ENCODE measurements at places on chromosomes 3 and 15. TPM values are rescaled to one million over a fixed set of nuclear protein-coding genes. Genes with fewer than 3 reads are reported as not detected.

PRSS50 gene
- polyA plus RNA-seq = 3.2 TPM

DNA sequence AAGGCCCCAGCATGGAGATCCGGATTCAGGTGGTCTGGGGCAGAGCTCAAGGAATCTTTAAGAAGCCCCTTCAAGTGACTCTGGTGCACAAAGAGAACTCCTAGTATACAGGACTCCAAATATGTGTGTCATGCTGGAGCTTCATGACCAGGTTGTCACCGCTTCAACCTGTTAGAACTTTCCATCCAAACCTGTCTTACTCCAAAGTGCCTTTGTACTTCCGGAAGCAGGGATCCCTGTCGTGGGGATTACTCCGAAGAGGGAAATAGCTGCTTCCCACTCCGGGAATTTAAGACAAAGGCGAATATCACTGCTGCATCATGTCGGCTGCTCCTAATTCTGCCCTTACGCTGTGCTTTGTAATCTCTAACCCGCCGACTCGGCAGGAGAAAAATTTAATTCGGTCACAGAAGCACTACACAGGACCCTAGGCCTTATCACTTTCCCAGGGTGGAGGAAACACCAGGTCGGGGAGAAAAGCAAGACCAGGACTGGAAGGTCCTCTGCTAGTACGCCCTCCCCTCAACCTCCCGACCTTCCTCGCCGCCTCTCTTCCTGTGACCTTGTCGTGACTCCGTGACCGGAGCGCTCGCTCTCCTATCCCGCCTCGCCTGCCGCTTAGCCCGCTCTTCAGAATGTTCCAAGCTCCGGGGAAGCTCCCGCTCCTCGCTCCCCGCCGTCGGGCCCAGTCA is 730 bp downstream of the HIGD1A start:
- DNase-seq = peak; percentile 62

DNA sequence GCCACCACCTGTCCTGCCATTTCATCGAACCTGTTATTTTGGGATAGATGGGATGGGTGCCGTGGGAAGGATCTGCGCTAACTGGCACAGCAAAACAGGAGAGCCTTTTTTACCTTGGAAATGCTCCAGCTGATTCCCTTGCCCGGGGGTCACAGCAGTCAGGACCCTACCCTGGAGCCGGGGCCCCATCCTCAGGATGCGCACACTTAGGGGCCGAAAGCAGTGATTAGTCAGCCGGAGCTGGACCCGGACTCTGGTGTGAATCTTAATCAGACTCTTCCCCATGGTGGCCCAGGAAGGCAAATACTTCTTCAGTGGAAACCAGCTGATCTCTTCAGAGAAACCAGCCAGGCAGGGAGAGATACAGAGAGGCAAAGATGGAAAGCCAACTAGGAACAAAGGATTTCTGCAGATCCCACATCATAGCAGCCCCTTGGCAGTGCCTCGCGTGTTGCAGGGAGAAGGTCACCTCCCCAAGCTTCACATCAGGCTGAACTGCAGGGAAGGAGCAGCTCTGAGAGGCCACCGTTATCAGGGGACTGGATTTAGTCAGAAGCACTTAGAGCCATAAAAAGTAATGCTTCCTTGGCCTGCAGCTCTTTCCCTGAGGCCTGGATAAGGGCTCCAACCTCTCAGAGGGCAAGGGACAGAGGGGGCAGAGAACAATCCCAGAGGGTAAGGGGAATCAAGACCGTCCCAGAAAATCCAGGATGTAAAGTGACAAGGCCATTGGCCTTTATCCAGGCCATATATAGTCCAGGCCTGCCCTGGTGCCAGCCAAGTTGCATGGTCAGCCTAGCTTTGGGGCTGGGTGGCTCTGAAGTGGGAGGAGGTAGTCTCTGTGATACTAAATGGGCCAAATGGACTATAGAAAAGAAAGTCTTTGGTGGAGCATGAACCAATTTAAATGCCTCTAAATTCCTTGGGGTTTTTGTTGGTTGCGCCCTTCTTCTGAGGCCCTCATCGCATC is 52.9 kb downstream of the WDR76 start:
- DNase-seq = no peak

DNA sequence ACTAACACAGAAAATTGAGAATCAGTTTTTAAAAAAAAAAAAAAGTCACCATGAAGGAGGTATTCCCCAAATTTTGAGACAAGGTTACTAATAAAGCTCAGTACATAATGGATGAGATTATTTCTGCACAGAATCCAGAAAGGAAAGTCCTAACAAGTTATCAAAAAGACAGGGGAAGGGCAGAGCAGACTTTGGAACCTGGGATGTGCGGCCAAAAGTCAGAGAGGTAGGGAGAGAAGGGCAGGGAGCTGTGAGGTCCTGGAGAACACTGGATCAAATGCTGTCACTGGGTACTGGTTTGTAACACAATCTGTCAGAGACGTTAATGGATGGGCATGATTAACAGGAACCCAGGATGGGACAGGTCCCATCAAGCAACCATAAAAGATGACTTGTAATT is 12.2 kb upstream of the LACTB start:
- no peak for DNase-seq

ANKUB1 gene
- 0.17 TPM for polyA plus RNA-seq
